Mononuclear cell (primary cell): ENCODE measurements at places on chromosomes 1 and 21. TPM values are rescaled to one million over a fixed set of nuclear protein-coding genes. Genes with fewer than 3 reads are reported as not detected.

The RAB42 gene
- total RNA-seq, result 0.52 TPM

The MCM3AP gene
- 38.8 TPM for total RNA-seq

The CENPS gene
- 1.8 TPM for total RNA-seq

The PCSK9 gene
- total RNA-seq, result not detected

The RGS8 gene
- not detected for total RNA-seq

The OLFM3 gene
- 0.10 TPM for total RNA-seq

The TP53BP2 gene
- 117 TPM for total RNA-seq

The PLEKHA6 gene
- total RNA-seq, result under 0.01 TPM

The IQGAP3 gene
- 0.10 TPM for total RNA-seq

The DAB1 gene
- 0.42 TPM for total RNA-seq

The LORICRIN gene
- total RNA-seq, result not detected

The AJAP1 gene
- total RNA-seq, result under 0.01 TPM

The PIP5K1A gene
- total RNA-seq, result 46.7 TPM

The CASQ1 gene
- total RNA-seq, result not detected

The MYBPH gene
- total RNA-seq, result not detected
